Mesenteric fat pad (tissue), 1 donor: ENCODE measurements at places on chromosomes 7 and 10. TPM values are rescaled to one million over a fixed set of nuclear protein-coding genes. Genes with fewer than 3 reads are reported as not detected.

TMEM139 gene
- total RNA-seq, result 3.7 TPM

DNA sequence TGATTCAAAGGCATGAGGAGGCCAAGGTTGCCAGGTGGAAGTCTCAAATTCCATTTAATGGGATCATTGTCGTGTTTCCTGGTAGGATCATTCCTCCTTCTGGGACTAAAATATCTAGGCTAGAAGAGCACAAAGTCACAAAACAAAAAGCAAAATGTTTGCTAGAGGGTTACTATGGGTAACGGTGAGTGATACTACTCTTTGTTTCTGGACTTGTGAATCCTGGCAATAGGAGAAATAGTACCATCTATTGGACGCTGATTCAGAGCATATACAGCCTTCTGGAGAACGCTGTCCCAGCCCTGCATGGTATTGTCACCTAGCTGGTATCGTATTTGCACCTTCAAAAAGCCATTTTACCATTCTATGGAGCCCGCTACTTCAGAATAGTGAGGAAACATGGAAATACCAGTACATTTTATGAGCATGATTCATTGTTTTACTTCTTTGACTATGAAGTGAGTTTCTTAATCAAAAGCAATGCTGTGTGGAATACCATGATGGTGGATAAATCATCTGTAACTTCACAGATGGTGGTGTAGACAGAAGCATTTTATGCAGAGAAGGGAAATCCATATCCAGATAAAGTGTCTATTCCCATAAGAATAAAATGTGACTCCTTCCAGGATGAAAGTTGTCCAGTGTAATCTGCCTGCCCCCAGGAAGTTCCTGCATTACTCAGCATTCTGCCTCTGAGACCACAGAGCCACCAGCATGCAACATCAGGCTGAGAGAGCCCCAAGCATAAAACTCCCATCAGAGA, 361.0 kb downstream of the ETV1 start:
- no peak for DNase-seq

GRCh38 chr10:93208717-93209464, 135.2 kb downstream of the CYP26A1 start:
- DNase-seq, result no peak

- no peak for DNase-seq
These were observed 30.6 kb downstream of the ZFAND2A start for GRCh38 chr7:1129431-1129830.

DNA sequence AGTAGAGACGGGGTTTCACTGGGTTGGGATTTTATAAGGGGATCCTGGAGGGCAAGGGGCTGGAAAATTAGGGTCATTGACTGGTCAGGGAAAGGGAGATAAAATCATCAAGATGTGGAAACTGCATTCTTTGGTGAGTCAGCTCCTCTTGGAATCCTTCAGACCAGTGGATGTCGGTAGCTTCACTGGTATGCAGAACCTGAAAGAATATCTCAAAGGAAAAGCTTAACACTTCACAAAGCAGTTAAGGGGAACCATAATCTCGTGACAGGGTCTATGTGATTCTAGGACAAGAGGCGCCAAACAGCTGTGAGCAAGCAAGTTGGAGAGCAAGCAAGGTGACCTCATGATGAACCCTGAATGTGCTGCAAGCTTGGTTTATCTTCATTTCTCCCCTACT, 634.7 kb upstream of the AUTS2 start:
- DNase-seq, result no peak

DNA sequence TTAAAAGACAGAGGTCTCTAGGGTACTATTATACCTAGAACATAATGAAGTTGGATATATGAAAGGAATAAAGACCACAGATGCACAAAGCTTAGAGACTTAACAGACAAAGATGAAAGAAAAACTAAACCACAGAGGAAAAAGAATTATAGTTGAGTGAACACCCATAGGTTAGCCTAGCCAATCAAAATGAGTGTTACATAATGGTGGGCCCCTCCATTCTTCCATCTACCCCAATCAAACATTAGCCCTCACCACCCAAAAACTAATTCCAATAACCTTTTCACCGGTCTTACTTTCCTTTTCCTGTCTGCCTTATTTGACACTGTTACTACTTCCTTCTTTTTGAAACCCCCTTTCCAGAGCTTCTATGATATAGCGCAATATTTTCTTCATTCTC, 130.1 kb downstream of the ELMO1 start:
- no peak for DNase-seq
